ENCODE measurements at places on chromosomes 4 and X.

DNA sequence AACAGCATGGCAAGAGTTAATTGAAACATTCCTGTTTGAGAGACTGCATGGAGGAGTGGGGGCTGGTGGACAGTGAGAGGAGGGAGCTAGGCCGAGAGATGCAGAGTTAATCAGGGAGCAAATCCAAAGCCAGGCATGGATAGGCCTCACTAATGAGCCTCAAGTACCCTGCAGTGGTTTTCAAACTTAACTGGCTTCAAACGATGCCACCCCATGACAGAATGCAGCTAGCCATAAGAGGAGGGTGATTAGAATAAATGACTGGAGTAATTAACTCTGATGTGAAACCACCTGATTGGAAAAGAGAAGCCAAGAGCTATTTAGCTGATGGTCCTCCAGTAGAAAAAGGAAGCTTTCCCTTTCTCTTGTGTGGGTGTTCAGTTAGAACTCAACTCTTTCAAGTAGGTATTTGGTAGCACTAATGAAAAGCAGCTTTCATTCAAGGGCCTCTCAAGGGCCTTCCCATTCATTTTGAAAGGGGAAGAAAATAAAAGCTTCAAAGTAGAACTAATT lies 215.4 kb upstream of the MAB21L2 start:
- DNase-seq: peak; percentile 34

DNA sequence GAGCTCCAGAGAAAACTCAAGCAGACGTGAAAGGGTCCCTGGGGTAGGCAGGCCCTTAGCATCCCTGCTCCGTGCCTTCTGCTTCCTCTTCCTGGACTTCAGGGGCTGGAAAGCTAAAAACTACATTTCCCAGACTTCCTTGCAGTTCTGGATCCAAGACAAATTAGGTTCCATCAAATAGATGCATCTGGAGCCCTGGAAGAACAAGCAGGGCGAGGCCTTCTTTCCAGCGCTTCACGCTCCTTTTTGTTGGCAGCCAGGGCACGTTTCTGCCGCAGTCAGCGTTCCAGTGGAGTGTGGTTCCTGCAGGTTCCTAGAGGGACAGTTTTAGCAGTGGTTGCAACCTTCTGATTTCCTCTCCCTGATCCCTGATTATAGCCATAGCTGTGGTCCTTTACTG lies 53.6 kb upstream of the MSX1 start:
- no peak for DNase-seq

- DNase-seq: no peak
These were observed 7.2 kb downstream of the RAB28 start for GRCh38 chr4:13476915-13477314.

DNA sequence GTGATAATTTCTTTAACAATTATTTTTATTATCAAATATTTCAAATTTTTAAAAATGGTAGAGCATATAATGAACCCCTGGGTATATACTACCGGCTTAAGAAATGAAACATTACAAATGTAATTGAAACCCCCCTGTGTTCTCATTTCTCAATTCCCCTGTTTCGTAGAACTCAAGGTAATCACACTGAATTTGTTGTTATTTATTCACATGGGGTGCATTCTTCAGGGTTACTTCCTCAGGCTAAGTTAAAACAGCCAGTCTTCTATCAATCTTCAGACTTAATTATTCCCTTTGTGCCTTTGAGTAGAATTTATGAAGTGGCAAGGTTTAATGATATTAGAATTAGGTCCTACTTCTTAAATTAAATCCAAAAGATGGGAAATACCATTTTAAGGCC lies 128.2 kb downstream of the ANAPC10 start:
- DNase-seq: no peak

DNA sequence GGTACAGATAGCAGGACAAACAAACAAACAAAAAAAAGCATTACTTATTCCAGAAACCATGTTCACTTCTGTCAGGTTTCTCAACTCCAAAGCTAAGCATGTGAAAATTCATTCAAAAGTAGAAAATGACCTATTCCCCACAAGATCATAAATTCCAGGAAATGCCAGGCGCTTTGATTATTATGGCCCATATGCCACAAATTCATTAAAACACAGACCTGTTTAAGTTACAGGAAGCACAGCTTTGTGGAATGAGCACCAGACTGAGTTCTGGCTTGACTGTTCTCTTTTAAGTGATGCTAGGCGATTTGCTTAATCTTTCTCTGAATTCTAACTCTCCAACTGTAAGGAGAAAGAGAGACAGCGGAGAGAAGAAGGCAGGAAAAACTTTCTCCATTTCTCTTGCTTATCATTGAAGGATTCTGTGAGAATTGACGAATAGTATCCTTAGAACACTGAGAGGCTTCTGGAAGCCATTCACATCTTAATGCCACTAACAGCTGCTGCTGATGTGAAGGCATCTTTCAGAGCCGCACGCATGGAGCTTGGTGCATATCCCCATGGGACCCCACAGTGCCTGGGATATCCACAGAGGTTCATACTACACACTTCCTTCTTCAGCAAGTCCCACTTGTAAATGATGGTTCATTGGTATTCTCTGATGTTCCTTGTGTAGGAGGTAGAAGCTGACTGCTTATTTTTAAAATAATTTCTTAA lies 138.0 kb downstream of the ZNF674 start:
- DNase-seq: no peak

DNA sequence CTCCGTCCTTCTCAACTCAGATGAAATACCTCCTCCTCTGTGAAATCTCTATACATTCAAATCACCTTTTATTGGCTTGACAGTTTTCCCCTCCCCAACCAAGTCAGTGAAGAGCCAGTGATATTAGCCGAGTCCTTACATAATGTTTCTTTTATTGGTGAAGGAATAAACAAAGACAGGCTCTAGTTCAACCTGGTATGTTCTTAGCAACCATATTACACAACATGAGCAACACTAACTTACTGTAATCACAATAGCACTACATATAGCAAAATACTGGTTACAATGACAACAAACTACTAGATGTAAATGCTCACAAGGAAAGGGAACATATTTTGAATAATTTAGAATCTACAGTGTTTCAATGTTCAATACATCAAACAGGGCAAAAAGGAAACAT lies 19.9 kb downstream of the DHX15 start:
- DNase-seq: no peak

DNA sequence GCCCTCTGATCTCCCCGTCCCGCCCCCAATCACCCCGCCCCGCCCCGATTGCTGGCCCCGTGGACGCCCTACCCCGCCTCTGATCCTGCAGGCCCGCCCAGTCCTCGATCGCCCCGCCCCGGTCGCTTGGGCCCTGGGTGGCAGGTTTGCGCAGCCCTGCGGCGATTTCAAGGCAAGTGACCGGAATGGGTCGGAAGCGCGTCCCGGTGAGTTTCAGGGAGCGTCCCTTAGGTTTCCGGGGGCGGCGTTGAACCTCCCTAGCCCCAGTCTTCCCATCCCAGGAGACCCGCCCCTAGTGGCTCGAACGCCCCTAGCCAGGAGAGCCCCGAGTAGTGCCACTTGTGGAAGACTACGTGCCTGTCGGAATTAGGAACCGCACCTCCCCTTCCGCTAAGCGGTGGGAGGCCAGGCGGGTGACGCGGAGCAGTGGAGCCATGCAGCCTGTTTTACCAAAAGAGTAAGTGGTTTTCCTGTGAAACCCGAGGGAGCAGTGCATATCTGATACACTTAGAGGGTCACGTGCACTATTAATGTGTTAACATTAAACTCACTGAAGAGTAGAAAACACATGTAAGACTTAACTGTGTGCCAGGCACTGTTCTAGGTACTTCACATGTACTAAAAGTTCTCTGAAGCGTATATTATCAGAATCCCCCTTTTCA lies 354 bp upstream of the TEC start:
- peak; percentile 24 for DNase-seq

DNA sequence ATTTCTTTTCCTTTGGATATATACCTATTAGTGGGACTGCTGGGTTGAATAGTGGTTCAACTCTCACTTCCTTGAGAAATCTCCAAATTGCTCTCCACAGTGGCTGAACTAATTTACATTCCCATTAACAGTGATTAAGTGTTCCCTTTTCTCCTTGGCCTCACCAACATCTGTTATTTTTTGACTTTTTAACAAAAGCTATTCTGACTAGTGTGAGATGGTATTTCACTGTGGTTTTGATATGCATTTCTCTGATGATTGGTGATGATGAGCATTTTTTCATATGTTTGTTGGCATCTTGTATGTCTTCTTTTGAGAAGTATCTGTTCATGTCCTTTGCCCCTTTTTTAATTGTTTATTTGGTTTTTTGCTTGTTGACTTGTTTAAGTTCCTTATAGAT lies 413.0 kb downstream of the MAPK10 start:
- no peak for DNase-seq

DNA sequence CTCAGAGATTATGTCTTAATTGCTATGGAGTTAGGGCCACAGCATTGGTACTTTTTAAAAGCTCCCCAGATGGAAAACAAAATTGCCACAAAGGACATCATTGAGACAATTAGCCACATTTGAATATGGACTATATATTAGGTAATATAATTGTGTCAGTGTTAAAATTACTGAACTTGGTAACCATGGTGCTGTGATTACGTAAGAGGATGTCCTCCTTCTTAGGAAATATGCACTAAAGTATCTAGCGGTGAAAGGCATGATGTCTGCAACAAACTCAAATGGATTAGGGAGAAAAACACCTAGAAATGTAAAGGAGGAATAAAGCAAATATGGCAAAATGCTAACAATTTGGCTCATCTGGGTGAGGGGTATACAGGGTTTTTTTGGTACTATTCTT lies 89.9 kb upstream of the PAK3 start:
- DNase-seq: no peak

- DNase-seq: peak; percentile 73
These were observed 772 bp downstream of the CYP4V2 start for GRCh38 chr4:186192066-186192612.

- DNase-seq: no peak
These were observed 83.1 kb upstream of the DDX3X start for GRCh38 chrX:41250867-41251266.

DNA sequence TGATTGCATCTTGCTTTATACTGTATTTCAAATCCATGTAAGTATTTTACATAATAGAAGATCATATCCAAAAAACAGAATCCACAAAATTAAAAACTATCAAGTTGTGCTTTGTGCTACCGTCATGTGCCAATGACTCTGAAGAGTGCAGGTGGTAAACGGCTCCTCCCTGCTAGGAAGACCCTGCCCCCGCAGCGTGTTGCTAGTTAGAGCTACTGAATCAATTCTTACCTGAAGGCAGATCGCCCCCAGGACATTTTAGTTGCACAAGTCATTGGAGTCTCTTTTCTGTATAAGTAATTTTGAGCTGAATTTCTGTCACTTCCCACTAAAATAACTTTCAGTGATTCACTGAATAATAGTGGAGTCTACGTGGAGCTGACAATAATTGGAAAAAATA lies 599.5 kb upstream of the ZFP42 start:
- DNase-seq: no peak

- peak; percentile 56 for DNase-seq
These were observed 3.5 kb upstream of the TMSB4X start for GRCh38 chrX:12971282-12972003.

DNA sequence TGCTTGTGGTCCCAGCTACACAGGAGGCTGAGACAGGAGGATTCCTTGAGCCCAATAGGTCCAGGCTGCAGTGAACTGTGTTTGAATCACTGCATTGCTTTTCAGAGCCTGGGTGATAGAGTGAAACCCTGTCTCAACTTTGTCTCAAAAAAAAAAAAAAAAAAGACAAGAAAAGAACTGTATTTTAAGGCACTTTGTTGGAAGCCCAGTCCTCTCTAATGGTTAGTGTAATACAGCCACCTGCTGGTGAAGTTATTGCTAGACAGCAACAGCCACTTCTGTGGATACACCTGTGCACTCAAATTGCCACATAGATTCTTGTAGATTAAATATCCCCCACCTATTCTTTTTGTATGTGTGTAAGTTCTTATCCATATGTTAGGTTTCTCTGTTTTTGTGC lies 10.1 kb upstream of the FGG start:
- peak; percentile 51 for DNase-seq

GRCh38 chrX:15564981-15565579 lies 35.7 kb downstream of the ACE2 start:
- DNase-seq: peak; percentile 17

GRCh38 chr4:127669691-127670090 lies 36.9 kb downstream of the INTU start:
- DNase-seq: no peak

DNA sequence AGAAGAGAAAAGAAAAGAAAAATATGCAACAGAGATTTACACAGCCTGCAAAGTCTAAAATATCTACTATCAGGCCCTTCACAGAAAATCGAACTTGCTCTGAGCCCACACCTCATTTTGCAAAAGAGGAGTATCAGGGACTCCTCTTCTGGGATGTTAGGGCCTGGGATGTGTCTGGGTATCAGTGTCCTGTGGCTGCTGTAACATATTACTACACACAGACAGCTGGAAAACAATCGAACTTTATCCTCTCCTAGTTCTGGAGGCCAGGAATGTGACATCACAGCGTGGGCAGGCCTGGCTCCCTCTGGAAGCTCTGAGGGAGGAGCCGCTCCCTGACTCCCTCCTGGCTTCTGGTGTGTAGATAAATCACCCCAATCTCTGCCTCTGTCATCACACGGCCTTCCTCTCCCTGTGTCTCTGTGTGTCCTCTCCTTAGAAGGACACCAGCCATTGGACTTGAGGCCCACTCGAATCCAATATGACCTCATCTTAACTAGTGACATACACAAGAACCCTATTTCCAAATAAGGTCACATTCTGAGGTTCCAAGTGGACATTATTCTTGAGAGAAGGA lies 52.9 kb downstream of the PPP2R2C start:
- no peak for DNase-seq

Measured in cerebellar cortex (tissue), 1 donor.